ENCODE measurements at places on chromosomes 11 and 22. TPM values are rescaled to one million over a fixed set of nuclear protein-coding genes. Genes with fewer than 3 reads are reported as not detected.

DNA sequence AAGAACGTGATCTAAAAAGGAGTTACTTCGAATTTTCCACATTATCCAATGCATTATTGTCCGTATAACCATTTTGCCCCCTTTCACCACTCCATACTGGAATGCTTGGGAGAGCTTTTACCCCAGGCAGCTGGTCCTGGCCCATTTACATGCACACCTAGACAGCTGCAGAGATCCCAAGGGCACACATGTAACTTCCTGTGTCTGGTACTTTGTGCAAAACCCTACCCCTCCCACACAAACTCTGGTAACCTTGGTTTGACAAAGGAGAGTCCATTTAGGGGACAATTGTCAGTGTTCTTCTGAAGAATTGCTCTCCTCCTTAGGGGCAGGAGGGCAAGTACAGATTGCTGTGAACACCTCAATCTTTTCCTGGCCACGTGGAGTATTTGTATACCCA, 57.3 kb upstream of the SORL1 start:
- DNase-seq: no peak

CHADL gene
- 0.70 TPM for polyA plus RNA-seq

DNA sequence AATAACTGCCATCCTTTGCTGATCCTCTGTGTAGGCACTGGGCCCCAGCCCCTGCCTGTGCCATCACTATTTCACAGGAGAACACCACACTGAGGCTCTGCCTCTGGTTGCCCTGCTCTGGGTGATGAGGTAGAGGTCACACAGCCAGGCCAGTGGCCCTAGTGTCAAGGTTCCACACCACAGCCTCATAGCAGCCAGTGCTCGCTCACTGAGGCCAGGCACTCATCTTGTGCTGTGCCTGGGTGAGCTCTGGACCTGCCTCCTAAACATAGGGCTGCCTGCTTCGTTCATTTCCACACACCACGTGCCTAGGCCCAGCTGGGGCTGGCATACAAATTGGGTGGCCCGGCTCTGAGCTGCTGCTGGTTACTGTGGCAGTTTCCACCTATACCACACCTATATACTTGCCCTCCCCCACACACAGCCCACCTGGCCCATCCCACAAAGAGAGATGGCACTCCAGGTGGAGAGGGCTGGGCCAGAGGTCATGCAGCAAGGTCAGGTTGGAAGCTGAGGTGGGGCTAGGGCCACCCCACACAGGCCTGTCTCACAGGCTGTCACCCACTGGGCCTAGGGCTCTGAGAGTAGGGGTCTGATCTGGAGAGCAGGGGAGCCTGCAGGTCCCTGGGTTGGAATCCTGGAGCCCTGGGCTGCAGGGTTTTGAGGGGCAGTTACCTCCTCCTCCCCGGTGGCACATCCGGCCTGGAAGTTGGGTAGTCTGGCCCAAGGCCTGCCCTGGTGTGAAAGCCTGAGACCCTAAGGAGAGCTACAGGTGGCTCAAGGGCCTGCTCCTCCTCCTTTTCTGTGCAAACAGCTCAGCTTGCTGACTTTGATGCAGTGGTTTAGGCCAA, 11.2 kb downstream of the KCNQ1OT1 start:
- no peak for DNase-seq

MUC15 gene
- not detected for polyA plus RNA-seq

GRCh38 chr11:13433437-13433836, 29.6 kb downstream of the BTBD10 start:
- DNase-seq: no peak

- DNase-seq: no peak
Observed at GRCh38 chr11:93858121-93858775, 7.8 kb upstream of the VSTM5 start.

GRCh38 chr11:122220321-122220720, 104.3 kb upstream of the BLID start:
- no peak for DNase-seq

GRCh38 chr11:69807106-69807815, 12.0 kb downstream of the FGF3 start:
- no peak for DNase-seq

- no peak for DNase-seq
Observed at GRCh38 chr11:93525601-93526345, 17.4 kb downstream of the SMCO4 start.

DNA sequence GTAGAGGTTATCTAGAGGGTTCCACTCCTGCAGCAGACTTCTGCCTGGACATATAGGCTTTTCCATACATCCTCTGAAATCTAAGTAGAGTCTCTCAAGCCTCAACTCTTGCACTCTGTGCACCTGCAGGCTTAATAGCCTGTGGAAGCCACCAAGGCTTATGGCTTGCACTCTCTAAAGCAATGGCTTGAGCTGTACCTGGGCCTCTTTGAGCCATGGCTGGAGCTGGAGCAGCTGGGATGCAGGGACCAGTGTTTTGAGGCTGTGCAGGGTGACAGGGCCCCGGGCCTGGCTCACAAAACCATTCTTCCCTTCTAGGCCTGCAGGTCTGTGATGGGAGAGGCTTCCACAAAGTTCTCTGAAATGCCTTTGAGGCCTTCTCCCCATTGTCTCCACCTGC, 2.9 kb upstream of the NXPE4 start:
- DNase-seq: no peak

DNA sequence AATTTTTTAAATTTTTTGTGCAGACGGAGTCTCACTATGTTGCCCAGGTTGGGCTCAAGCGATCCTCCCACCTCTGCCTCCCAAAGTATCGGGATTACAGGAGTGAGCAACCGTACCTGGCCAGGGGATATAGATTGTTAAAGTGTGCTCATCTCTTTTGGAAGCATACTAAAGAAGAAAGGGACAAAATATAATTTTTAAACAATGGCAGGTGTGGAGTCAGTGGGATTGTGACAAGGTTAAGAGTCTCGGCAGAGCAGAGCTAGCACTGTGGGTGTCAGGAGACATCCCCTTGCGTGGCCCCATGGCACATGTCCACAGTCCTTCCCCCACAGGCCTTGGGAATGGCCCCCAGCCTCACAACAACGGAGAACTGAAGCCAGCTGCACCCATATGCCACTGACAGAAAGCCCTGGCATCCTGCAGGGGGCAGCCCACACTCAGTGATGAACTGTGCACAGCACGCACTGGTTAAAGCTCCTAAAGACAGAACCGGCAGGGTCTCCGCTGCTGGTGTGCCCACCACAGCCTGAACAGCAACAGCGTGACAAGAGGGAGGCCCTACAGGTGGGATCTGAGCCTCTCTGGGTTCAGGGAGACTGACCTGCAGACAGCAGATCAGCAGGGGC, 29.9 kb downstream of the SERPIND1 start:
- no peak for DNase-seq

MAJIN gene
- polyA plus RNA-seq: not detected

DNA sequence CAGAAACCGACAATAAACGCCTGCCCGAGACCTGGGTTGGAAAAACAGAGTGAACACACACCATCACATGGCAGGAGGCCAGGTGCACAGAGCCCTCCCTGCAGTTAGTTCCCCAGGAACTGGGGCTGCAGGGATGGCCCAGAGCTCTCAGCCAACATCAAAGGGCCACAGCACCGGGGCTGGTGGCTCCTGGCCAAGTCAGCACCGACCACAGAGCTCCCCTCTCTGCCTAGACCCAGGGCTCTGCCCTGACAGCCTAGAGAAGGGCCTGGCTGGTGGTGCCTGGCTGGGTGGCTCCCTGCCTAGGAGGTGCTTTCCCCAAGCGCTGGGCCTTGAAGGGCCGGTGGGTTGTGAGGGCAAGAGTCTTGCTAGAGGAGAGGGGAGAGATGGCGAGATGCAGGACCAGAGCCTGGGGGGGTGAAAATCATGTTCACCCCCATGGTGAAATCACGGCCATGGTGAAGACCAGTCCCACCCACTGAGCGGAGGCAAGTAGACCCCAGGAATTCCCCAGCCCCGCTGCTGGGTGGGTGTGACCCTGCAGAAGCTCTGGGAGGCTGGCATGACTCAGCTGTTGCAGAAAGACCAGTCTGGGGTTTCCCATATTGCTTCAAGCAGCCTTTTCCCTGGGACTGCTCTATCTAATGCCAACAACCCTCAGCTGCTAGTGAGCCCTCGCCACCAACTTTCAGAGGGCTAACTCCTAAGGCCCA, 7.2 kb upstream of the BID start:
- DNase-seq: peak; percentile 45

- no peak for DNase-seq
Observed at GRCh38 chr11:72598906-72599305, 75.3 kb downstream of the PDE2A start.

- DNase-seq: no peak
Observed at GRCh38 chr11:61516675-61517572, 8.4 kb downstream of the LRRC10B start.

OR51L1 gene
- not detected for polyA plus RNA-seq

KRTAP5-11 gene
- not detected for polyA plus RNA-seq

- no peak for DNase-seq
Observed at GRCh38 chr11:15471048-15471894, 356.5 kb downstream of the INSC start.

DNA sequence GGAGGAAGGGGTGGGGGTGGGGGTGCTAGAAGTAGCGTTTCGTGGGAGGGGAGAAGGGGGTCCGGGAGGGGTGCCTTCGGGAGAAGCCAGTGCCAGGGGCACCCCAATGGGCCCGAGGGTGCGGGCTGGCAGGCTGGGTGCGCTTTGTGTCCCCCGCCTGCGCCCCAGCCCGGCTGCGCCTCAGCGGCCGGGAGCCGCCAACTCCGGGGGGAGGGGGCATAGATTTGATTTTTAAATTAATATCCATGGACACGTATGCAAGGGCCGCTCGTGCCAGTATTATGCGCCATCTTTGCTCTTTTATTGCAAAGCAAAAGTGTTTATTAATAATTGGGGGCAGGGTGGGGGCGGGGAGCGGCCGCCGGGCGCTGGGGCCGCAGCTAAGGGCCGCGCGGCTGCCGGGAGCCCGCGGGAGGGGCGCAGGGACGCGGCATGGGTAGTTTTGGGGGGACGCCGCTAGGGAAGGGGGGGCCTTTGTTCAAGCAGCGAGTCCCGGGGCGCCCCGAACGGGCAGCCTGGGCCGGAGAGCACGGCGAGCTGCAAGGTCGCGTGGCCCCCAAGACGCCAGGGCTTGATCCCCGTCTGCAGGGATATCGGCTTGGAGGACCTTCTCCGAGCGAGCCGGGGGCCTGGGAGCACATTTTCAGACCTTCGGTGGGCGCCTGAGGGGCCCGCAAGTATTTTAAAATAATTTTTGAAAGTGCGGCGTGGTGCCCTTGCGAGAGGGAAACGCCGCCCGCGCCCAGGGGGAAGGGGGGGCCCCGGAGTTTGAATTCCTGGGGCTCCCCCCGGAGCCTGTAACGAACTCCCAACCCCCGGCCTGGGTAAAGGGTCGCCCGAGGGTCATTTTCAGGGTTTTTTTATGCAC, 959 bp downstream of the CCND1 start:
- DNase-seq: no peak

DNA sequence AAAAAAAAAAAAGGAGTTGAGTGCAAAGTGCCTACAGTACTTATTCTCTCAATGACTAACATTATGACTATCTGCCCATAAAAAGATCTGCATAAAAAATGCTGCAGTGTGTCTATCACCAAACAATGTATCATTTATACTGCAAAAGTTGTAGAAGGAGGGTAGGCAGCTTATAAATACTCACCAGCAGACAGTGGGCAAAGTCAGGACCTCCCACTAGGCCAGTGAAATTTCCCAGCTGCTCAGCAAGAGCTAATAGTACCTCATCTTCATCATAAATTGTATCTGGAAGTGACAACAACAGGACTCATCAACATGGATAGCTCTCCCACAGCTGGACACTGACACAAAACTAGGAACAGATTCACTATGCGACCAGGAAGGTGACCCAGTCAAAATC, 1.6 kb downstream of the PPP2R1B start:
- no peak for DNase-seq

LAYN gene
- 302 TPM for polyA plus RNA-seq

DNA sequence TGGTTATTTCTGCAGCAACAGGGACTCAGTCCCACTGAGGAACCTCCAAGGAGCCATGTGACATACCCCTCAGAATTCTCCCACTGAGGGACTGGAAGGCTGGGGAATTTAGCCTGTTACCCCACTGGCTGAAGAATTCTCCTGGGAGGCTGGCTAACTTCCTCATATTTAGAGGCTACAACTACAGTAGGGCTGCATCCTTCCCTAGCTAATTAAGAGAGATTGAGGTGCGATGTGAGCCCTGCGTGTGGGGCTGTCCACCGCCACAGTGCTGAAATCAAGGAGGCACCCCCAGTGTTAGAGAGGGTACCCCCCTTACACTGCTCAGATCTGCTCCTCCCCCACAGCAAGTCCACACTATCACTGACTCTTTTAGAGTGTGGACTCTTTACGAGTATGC, 21.1 kb downstream of the EIF3F start:
- DNase-seq: no peak

DNA sequence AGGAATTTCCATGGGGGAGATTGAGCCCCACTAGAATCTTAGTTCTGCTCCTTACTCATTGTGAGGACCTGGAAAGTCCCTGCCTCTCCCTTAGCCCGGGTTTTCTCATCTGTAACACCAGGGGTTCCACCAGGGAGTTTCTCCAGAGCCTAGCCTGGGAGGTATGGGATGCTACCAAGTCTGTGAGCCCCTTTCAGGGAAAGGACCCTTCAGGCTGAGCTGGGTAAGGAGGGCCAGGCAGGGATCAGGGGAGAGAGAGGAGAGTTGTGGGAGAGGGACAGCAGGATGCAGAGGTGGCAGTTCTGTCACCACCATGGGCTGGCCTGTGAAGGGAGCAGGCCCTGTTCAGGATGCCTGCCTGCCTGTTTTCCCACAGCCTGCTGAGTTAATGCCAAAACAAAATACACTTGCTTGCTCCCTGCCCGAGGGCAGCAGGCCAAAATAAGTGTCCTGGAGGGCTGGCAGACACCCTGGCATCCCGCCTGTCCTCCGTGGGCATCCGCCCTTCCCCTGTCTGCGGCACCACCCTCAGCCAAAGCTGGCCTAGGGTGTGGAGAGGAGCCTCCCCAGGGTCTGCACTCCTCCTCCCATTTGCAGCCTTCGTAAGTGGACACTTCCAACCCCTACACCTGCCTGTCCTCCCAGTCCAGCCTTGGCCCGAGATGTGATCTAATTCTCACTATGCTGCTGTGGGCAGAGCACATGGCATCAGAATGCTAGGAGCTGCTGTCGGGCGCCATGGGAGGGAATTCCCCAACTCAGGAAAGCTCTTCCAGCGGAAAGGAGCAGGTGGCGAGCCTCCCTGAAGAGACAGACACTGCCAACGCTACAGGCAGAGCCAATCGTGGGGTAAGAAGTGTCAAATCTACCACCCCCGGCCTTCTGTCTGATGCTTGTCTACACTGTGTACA, 5.9 kb upstream of the FCHSD2 start:
- DNase-seq: no peak

GRCh38 chr11:85595285-85595884, 31.8 kb downstream of the DLG2 start:
- DNase-seq: peak; percentile 11

- DNase-seq: no peak
Observed at GRCh38 chr11:119865661-119866156, 136.7 kb upstream of the NECTIN1 start.

ELMOD1 gene
- 0.04 TPM for polyA plus RNA-seq

- peak; percentile 8 for DNase-seq
Observed at GRCh38 chr11:85590848-85591483, 36.2 kb downstream of the DLG2 start.
